Astrocyte of the spinal cord (primary cell): ENCODE measurements at places on chromosomes 3 and 15.

GRCh38 chr15:90231028-90232017, 2.4 kb downstream of the CIB1 start:
- DNase-seq = no peak

GRCh38 chr3:27507111-27507510, 22.9 kb upstream of the SLC4A7 start:
- DNase-seq = no peak

DNA sequence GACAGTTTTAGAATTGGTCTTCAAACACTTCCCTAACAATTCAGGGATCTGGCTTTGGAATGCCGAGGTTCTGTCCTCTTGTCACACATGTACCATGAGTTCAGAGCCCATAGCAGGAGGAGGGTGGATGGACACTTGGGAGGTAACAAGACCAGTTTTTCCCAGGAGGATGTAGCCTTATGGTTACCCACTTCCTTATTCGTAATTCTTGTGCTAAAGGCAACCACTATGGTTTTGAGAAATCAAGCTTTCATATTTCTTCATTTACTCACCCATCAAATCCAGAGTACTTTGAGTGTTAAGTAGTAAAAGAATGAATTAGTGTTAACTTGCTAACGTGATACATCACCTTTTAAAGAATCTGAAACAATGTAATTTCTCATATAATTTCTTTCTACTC, 479.6 kb upstream of the ALCAM start:
- DNase-seq = no peak

- DNase-seq = no peak
Measured at GRCh38 chr3:101536266-101536665, 23.3 kb upstream of the SENP7 start.

DNA sequence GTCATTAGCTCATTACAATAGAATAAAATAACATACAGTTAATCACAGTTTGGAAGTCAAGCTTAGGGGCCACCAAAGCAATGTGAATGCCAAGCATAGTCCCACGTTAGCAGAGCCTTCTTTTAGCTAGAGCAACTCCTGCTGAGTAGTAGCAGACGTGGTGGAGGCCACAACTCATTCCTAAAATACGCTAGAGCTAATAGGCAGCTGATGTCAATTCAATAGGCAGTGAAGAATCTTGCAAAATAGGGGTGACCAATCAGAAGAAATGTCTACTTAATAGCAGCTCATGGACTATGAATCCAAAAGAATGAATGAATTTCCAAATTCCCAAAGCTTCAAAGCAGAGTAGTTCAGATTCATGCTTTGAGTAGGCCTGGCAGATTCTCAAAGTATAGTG, 292.9 kb upstream of the RORA start:
- no peak for DNase-seq
